ENCODE measurements at places on chromosomes 7 and 10.

- no peak for DNase-seq
Measured at GRCh38 chr7:70374772-70375533, 757.0 kb upstream of the GALNT17 start.

- no peak for DNase-seq
Measured at GRCh38 chr7:33400214-33400538, 270.8 kb downstream of the BBS9 start.

- DNase-seq = peak; percentile 12
Measured at GRCh38 chr10:16520900-16521299, 779 bp downstream of the C1QL3 start.

GRCh38 chr7:77917500-77918262 lies 119.1 kb downstream of the PHTF2 start:
- no peak for DNase-seq

DNA sequence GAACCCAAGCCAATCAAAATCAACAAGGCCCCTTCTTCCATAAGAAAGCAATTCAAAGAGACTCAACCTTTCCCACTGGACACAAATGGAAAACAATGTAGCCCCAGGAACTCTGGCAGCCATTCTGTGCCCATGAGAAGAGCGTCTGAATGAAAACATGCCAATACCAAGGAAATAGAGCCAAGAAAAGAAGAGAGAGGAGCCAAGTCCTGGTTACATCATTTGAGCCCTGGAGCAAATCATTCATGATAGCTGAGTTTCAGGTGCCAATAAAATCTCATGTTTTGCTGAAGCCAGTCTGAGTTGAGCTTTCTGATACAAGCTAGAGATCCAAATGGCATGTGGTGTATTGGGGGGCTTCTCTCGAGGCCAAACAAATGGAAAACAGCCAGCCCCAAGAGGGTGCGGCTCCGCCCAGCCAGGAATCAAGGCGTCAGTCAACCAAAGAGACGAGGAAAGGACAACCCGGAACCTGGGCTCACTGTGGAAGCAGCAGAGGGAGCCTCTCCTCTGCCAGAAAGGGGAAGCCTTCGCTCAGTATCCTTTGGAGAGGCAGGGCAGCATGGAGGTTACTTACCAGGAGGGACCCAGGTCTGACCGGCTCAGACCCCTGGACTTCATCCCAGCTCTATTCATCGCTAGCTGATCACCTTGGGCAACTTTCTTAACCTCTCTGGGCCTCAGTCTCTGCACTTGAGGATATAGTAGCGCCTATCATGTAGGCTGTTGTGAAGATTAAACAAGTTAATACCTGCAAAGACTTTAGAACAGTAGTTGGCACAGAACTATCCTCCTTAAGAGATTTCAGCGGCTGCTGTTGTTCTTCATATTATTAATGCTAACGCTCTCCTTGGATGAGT lies 61.8 kb downstream of the OAT start:
- DNase-seq = no peak

GRCh38 chr7:76189276-76189675 lies 12.4 kb upstream of the SRRM3 start:
- DNase-seq = no peak

- DNase-seq = no peak
Measured at GRCh38 chr7:116752305-116753074, 80.5 kb downstream of the MET start.
